Activated CD8-positive, alpha-beta memory T cell treated with anti-CD3 and anti-CD28 coated beads, Interleukin-2, amount 50 U/mL, for 48 hours (primary cell): ENCODE measurements at places on chromosomes 16 and 17.

DNA sequence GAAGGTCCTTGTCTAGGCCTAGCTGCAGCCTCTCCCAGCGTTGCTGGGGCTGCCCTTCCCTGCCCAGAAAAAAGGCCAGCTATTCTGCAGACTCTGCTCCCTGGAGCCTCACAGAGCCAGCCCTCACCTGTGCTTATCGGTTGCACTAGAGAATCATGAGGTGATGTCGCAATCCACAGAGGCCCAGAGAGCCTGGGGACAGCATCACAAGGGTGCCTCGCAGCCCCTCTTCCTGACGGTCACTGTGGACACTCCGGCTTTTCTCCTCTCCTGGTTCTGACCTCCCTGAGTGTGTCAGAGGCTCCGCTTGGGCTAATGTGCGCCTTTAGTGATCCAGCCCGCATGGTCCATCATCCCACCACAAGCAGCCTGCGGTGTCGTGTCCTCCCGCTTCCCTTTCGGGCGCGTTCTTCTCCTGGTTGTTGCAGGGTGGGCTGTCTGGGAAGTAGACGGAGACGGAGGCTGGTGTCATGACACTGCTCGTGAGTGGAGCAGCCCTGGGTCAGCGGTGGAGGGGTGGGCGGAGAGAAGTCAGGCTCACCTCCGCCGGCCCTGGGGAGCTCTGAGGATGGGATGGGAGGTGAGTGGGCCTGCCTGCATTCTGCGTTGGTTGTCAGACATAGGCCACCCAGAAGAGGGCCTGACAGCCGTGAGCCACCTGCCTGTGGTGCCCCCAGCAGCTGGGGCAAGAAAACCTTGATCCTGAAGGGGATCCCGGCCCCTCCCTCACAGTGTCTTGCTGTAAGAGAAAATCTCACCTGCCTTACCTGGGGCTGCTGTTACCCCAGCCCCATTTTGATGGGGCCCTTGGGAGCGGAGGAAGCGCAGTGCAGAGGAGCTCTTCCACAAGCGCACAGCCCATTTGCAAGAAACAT, 165.9 kb upstream of the CHMP6 start:
- no peak for DNase-seq

DNA sequence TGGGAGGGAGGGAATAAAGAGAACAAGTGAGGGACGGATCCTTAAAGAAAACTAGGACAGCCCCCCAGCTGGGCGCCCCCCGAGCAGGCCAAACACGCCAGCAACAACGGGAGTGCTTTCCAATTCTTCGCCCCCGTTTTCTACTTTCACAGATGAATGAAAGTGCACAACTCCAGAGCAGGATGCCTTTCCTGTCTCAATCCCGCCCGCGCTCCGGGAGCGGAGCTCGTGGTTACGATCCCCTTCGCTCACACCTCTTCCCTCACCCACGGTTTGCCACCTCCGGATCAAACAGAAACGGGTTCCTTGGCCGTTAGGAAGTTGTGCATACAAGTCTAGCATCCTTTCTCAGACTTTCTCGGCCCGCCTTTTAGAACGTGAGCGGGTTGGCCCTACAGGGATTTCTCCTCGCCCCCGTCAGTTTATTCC, 680 bp downstream of the SKA2 start:
- DNase-seq: peak; percentile 76

- DNase-seq: no peak
Measured at GRCh38 chr16:23016368-23016767, 132.9 kb downstream of the USP31 start.

DNA sequence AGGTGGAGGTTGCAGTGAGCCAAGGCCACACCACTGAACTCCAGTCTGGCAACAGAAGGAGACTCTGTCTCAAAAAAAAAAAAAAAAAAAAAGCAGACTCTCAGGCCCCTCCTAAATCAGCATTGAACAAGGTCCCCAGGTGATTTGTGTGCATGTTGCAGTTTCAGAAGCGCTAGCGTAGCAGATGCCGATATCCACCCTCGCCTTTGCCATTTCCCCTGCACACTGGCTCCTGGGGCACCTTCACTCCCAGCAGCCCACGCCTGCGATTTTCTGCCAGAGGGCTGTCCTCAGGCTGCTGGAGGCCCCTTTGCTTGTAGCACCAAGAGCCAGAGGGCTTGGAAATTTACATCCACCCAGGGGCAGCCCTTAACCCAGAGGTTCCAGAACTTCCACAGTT, 95.6 kb downstream of the WSCD1 start:
- DNase-seq: no peak

DNA sequence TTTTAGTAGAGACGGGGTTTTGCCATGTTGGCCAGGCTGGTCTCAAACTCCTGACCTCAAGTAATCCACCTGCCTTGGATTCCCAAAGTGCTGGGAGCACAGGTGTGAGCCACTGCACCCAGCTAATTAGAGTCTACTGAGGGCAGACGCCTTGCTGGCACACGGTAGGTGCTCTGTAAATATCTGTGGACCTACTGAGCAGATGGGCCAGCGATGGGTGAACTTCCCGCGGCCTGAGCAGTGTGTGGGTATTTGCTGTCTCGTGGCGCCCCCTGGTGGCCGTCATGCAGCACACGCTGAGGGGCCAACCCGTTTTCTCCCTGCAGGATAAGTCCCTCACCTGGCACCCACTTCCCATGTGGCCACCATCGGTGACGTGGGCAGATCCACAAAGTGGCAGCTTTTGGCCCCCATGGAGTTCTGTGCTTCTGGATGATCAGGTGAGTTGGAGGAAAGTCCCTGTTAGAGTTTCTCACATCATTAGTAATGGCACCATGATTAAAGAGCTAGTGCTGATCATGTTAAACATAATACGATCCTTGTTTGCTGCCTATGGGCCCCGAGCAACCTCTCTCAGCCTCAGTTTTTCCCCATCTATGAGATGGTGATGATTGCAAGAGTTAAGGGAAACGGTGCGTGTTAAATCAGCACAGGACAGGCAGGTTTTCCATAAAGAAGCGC, 40.7 kb downstream of the ZDHHC7 start:
- peak; percentile 93 for DNase-seq

DNA sequence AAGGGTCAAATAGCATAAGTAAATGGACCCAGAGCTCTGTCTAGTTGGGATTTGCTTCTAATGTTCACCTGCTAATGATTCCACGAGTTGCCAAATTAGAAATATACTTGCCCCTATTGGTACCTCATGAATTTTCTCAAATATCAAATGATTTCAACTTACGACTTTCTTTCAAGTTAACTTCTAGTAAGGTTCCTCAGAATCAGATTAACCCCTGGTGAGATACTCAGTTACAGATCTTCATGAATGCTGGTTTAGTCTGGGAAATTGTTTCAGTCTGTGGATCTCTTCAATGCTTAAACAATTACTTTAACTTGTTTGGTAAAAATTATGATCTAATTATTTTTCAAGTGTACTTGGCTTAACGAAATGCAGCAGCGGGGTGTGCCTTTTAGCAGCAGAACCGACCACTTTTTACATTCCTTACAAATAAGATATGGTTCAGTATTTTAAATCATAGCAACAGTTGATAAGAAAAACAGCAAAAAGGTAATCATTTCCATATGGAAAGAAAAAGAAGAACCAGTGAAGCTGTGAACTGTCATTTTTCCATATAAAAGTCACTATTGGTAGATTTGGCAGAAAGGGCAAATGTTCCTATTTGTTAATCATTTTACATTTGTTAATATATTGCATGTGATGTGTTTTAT, 34.5 kb downstream of the TUBD1 start:
- no peak for DNase-seq

DNA sequence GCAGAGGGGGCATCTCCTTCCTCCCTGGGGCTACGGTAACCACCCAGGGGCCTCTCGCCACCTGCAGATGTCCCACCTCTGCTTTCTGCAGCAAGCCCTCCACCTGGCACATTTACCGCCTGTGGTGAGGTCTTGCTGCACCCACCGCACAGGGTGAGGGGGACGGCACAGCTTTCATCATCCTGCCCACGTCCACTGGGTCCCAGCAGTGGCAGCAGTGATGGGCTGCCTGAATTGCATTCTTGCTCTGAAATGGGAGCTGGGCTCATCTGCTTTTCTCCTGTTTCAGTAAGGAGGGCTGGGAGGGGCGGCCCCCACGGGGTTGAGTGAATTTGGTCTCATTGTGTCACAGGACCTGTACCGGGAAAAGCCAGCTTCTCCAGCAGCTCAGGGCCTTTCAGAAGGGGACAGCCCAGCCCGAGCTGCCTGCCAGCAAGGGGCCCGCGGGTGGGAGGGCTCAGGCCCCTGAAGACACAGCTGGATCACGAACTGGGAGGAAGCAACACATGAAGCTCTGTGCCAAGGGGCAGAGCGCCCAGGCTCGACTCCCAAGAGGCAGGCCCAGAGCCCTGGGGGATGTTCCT, 12.7 kb downstream of the DNAAF8 start:
- DNase-seq: no peak

GRCh38 chr16:8483396-8483795, 106.9 kb downstream of the TMEM114 start:
- no peak for DNase-seq

- DNase-seq: peak; percentile 68
Measured at GRCh38 chr17:78665952-78666920, 89.0 kb upstream of the DNAH17 start.

DNA sequence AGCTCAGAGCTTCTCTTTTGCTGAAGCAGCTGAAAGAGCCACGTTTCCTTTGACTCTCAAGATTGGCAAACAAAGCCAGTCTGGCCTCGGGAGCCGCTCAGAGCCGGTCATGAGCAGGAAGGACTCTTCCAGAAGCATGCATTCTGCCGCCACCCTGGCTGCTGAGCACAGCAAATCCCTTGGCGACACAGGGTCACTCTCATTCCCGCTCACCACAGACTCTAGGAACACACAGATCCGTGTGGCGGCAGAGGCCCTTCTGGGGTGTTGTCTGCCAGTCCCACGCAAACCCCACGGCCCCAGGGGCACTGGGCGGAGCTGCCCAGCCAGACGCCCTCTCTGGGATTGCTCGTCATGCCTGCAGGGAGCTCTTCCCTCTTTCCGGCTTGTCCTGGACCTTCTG, 157.0 kb downstream of the C16orf95 start:
- no peak for DNase-seq

- DNase-seq: no peak
Measured at GRCh38 chr17:27920569-27920968, 27.4 kb upstream of the LYRM9 start.

GRCh38 chr17:44872131-44872768, 24.6 kb downstream of the HIGD1B start:
- DNase-seq: no peak

GRCh38 chr17:51045621-51046020, 75.0 kb downstream of the SPAG9 start:
- DNase-seq: no peak

DNA sequence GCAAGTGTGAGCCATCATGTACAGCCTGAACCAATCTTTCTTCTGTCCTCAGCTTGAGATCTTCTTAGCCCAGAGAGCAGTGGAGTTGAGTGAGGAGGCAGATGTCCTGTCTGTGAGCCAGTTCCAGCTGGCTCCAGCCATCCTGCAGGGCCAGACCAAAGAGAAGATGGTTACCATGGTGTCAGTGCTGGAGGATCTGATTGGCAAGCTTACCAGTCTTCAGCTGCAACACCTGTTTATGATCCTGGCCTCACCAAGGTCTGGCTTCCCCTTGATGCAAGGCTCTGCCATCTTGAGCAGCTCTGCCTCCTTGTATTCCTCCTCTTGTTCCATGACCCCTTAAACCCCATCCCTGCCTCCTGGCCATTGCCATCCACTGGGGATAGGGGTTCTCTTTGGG, 9.6 kb downstream of the CDK5RAP3 start:
- DNase-seq: no peak

DNA sequence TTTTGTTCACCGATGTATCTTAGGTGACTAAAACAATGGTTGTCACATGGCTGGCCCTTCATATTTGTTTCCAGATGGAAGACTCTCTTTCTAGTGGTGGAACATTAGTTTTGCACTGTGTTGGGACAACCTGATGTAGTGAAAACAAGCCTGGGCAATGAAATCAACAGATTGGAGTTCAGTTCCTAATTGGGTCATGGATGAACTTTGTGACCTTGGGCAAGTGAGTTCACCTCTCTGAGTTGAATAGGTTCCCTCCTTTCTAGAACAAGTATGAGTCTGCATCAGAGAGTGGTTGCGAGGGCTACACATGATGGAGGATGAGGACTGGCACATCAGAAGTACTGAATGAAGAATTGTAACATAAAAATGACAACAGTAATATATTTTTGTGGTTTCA, 2.1 kb upstream of the NKD1 start:
- no peak for DNase-seq

- DNase-seq: no peak
Measured at GRCh38 chr17:43465049-43465448, 18.7 kb upstream of the DHX8 start.

DNA sequence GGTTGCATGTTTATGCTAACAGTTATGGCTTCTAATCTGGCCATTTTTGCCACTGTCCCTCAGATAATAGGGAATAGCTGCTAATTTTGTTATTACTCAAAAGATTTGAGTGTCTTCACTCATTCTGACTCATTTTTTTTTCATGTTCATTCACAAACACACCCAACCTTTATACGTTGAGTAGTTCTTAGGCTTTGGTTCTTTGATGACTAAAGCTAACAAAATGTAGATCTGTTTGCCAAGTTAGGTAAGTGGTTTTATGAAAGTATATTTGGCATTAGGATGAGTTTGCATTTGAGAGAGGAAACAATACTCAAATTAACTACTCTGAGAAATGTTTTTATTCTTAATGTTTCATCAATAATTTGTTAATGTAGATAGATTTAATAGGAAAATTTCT, 3.6 kb downstream of the MAP2K4 start:
- DNase-seq: no peak

GRCh38 chr16:16042076-16042475, 92.7 kb downstream of the ABCC1 start:
- no peak for DNase-seq

GRCh38 chr17:48016112-48016511, 21.5 kb downstream of the COPZ2 start:
- DNase-seq: no peak

DNA sequence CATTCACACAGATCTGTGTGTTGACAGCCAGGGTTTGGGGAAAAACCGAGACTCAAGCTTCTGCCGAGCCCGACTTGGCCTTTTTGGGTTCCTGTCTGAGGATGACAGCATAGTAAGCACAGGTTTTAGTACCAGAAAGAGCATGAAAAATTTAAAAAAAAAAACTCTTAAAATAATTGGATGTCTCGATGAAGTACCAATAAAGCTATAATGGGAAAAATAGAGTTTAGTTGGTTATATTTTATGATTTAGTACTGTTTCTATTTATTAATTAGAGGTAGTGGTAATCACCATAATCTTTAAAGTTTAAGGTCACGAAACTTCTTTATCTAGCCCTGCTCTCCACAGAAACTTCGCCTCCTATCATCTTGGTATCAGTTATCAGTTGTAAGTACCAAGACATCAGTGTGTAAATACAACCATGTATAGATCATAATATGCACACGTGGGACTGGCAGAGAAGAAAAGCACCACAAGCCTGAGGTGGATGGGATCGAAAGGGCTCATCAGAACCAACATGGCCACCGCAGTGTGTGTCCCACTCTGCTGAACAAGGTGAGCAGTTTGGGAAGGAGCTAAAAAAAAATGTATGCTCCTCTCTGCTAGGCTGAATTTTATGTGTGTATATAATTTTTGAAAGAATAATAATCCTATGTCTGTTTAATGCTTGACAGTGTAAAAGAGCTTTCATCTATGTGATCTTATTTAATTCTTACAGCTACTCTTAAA, 14.4 kb upstream of the EEF2K start:
- DNase-seq: peak; percentile 70
